Activated CD4-positive, alpha-beta T cell treated with anti-CD3 and anti-CD28 coated beads, Interleukin-2, amount 50 U/mL, for 1 hour (primary cell): ENCODE measurements at places on chromosomes 4 and X.

GRCh38 chrX:131081772-131082740, 23.9 kb downstream of the ARHGAP36 start:
- no peak for DNase-seq

DNA sequence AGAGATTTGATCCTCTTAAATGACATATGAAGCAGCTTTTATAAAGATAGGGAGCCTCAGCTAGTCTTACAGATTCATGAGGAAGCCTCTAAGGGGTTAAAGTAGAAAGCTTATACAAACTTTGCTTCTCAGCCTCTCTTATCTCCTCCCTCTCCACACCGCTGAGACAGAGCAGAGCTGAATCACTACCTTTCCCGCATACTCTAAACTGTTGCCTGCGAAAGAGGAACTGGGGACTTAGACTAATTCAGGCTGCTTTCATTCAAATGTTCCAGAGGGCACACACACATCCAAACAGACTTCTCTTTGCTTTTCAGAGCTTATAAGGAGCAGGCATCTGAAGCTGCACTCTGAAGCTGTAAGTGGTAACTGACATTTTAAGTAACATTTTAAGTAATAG, at the start of gene SERTM2:
Gene SERTM2, plus strand, starts transcription at position 169 of the 400 bp plus-strand sequence. CDS start 7,213 bp downstream, outside the sequence.
- DNase-seq: no peak

GRCh38 chr4:52049266-52049665, 1.8 kb upstream of the SPATA18 start:
- no peak for DNase-seq

DNA sequence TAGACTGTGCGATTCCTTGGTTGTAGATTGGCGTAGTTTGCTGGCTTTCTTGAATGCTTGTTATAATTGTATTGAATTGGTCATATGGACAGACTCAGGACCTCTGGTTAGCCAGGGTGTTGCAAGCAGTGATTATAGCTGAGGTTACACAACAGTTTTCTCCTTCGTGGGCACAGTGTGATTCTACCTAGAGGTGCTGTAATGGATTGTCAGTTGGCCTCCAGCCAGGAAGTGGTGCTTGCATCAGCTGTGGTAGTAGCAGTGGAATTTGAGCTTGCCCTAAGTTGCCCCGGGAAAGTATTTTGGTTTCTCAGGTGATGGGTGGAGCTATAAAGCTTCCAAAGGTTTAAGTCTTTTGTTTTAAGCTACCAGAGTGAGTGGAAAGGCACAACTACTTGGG, 23.1 kb upstream of the GABRG1 start:
- no peak for DNase-seq

DNA sequence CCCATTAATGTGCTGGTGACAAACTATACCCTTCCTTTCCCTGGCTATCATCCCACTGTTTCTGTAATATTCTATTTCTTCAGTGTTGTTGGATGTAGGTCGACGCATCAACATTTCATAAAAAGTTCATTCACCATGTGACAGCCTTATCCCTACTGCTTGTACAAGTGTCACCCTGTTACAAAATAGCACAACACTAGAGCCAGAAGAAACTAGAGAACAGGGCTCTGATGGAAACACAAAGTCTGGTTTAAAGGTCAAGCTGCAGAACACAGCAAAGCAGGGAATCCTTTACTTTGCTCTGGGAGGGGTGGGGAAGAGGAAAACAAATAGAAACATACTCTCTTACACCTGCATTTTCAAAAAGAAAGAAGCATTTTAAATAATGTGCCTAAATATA, 131.3 kb upstream of the TBC1D9 start:
- DNase-seq: no peak

DNA sequence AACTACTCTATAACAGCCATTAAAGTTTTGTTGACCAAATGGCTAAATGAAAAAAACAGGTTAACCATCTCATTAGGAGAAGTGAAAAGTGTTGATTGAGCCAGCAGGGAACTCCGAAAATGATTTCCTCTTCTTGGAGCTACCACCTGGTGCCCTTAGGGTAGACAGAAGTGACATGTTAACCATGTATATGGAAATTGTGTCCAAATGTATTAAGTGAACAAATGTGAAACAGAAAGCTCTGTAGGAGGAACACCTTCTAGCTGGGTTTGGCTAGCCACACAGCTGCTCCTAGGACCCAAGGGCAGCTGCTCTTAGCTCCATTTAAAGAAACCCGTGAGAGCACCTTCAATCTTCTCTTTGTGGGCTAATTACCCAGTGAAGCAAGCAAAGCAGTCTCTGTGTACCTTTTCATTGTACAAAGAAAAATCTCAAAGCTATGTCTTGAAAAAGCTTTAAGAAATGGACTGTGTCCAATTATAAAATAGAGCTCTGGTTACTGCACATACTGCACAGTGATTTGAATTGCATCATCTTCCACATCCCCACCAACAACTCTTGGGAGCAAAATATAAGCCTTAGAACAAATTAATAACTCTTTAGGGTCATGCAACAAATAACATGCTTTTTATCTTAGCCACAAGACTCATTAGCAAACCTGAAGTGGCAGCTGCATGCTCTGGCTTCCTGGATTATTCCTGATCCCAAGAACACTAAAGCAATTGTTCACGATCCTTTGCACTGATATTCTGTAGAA, 59.2 kb upstream of the PARM1 start:
- no peak for DNase-seq

GRCh38 chr4:99642725-99643489, 14.7 kb downstream of the C4orf54 start:
- no peak for DNase-seq

- DNase-seq: no peak
These were observed 156.6 kb upstream of the FTHL17 start for GRCh38 chrX:31228415-31228832.

DNA sequence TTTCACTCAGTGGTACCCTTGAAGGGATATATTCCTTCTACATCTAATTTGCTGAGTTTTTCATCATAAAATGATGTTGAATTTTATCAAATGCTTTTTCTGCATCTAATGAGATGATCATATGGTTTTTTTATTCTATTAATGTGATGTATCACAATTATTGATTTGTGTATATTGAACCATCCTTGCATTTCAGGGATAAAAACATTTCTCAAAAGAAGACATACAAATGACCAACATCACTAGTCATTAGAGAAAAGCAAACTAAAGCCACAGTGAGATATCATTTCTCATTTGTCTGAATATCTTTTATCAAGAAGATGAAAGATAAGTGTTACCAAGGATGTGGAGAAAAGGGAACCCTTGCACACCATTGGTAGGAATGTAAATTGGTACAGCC, 65.7 kb upstream of the MXD4 start:
- DNase-seq: no peak

GRCh38 chr4:147913137-147913536, 181.2 kb downstream of the ARHGAP10 start:
- no peak for DNase-seq

- DNase-seq: no peak
These were observed 93.0 kb upstream of the LDB2 start for GRCh38 chr4:16991450-16991849.

GRCh38 chr4:82948647-82949204, 48.2 kb downstream of the THAP9 start:
- no peak for DNase-seq

DNA sequence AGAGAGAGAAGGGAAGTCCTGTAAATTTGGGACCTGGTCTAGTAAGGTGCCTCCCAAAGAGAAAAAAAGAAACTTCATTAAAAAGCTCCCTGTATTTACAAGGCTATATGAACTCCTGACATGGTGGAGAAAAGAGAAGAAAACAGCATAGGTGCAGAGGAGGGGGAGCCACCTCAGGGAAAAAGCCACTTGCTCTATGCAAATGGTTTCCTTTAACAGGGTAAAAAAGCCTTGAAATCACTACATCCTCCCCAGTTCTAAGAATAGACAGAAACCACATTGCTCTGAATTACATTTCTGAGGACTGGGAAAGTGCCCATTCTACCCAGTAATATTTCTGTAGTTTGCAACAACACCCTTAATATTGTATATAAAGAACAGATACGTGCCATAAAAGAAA, 165.5 kb downstream of the KLF8 start:
- no peak for DNase-seq

DNA sequence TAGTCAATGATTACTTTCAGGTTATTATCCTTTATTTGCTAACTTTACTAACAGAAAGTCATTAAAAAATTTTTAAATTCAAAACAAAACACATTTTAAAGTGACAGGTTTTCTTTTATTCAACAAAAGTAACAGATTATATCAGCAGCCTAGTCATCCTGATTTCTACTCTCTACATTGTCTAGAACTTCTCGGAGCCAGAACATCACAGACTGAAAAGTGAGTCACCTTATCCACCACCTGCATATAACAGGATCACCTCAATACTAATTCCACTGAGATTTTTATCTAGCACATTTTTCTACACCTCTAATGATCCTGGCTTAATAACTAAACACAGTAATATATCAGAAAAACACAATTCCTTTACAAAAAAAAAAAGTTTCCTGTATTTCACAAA, 47.9 kb upstream of the SMARCAD1 start:
- DNase-seq: no peak

DNA sequence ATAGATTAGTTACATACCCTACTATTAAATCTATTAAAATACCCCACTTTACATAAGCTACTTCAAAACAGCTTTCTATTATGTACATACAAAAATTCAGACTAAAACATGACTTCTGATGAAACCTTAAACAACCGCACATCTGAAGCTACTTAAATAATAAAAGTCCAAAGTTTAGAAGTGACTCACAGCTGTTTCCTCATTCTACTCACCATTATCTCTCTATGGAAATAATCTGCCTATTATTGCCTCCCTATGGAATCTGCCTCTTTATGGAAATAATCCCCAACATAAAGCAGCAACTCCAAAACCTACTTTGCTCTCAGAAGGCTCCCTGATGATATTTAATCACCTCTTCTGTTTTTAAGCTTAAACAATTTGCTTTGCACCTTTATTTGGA, 15.7 kb upstream of the BANK1 start:
- DNase-seq: no peak

GRCh38 chrX:120120223-120120622, 4.5 kb upstream of the RHOXF1 start:
- no peak for DNase-seq

DNA sequence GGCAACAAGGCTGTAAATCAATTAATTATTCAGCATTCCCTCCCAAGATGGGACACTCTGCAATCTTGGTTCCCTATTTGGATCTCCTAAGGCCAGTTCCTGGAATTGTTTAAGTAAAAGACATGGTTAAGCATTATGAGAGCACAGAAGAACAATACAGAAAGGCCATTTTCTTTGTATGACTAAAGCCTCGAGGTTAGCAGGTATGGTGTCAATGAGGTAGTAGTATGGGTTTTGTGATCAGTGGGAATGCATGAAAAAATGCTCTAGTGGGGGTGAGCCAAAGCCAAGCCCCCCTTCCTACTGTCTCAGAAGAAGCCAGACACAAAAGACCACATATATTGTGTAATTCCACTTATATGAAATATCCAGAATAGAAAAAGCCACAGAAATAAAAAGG, 61.7 kb upstream of the S100G start:
- no peak for DNase-seq

DNA sequence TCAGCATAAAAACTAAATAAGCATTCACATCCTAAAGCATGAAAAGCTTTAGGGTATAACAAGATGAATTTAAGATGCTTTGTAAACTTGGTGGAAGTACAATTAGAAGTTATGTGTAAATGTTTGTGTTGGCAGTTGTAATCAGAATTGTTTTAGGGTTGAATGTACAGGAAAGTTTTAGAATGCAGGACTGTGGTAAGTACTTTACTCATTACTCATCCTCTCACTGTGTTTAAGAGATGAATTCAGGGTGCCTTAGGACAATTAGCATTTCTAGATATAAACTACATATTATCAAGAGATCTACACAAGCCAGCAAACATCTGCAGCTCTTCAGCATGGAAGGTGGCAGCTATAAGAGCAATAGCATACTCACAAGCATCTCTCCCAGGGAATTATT, 77.5 kb upstream of the ELOVL6 start:
- DNase-seq: no peak

GRCh38 chr4:2433609-2434350, 15.0 kb downstream of the CFAP99 start:
- DNase-seq: no peak

DNA sequence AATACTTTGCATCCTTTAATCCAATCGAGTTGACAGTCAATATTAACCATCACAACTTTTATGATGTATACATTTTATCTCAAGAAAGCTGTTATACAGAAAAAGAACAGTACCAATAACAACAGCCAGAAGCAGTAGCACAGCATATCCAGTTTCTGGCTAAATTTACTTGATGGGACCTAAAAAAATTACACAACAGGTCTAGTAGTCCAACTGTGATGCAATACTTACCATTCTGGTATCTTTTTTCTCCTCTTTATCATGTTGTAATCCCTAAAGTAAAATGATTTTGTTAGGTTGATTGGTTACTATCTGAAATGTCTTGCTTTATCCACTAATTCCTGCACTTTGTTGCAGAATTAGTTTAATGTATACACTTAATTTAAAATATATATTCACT, 1150.6 kb downstream of the FAT4 start:
- no peak for DNase-seq

DNA sequence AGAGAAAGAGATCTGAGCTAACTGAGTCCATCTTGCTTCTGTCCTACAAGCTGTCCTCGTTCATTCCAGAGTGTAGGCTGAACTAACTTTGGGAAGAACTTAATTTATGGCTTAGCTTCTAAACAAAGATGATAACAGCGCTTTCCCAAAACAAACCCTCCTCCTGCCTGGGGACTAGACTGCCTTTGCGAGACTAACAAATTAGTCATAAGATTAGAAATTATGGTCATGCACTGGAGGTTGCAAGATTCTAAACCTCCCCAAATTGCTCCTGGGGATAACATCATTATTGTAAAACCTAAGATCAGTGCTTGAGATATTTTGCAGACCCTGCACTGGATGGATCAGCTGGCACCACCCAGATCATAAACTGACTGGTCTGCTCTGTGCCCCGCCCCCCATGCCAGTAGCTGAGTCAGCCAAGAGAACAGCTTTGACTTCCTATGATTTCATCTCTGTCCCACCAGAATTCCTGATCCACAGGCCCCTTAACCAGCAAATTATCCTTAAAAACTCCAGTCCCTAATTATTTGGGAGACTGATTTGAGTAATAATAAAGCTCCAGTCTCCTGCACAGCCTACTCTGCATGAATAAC, 883.3 kb downstream of the TRIML1 start:
- no peak for DNase-seq

DNA sequence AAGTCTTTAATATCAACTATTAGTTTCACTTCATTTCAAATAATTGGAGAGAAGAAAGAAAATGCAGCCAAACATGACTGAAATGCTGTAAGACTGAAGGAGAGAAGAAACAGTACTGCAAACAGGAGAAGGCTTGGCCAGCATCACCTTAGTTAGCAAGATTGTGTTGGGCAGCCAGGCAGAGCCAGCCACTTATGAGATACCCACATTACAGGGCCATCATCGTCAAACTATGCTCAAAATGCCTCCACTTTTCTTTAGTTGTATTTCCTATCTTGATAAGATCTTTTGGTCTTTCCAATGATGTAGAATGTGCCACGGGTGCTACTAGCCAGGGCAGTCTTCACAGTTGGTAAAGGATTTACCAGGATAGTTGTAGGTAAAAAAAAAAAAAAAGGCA, 10.9 kb upstream of the IRF2 start:
- DNase-seq: no peak

- no peak for DNase-seq
These were observed 85.7 kb upstream of the PTPN13 start for GRCh38 chr4:86508436-86508835.
